ENCODE measurements at places on chromosomes 7 and 10.

DNA sequence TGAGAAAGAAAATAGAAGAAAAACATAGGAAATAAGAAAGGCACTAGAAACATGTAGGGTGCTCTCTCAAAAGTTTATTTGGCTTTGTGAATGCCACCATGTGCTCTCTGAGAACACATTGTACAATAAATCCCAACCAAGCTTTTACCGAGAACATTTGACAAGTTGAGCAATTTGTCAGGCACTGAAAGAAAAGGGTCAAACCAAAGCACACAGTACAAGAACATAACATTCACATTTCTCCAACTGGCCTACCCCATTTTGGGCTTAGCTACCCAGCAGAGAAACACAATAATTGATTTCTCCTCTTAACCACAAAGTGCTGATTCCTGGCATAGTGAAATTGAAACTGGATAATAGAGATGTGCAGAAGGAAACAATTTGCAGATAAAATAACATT is 69.2 kb upstream of the SLC39A12 start:
- DNase-seq = no peak

GRCh38 chr10:78584266-78584665 is 484.5 kb upstream of the ZMIZ1 start:
- no peak for DNase-seq

- DNase-seq = no peak
Measured at GRCh38 chr7:107661865-107662379, 1.3 kb downstream of the SLC26A4 start.

GRCh38 chr10:50420196-50420595 is 168.9 kb upstream of the ASAH2 start:
- DNase-seq = no peak

GRCh38 chr7:128005117-128005516 is 26.1 kb downstream of the LRRC4 start:
- no peak for DNase-seq

DNA sequence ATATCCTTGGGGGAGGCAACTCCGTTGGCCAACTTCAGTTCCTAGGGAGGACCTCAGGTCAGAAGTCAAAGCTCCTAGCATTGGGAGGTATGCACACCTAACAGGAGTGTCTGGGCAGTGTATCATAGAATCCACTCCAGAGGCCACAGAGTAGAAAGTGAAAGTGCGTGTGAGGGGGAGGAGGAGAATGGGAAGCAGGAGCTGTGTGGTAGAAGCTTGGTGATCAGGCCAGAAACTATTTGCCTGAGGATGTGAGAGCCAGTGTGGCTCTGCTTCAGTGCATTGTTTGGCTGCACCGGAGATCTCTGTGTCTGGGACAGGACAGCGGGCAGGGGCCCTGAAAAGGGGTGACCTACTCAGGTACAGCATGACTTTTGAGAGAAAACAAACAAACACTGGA is 557.4 kb upstream of the VSTM2A start:
- no peak for DNase-seq

DNA sequence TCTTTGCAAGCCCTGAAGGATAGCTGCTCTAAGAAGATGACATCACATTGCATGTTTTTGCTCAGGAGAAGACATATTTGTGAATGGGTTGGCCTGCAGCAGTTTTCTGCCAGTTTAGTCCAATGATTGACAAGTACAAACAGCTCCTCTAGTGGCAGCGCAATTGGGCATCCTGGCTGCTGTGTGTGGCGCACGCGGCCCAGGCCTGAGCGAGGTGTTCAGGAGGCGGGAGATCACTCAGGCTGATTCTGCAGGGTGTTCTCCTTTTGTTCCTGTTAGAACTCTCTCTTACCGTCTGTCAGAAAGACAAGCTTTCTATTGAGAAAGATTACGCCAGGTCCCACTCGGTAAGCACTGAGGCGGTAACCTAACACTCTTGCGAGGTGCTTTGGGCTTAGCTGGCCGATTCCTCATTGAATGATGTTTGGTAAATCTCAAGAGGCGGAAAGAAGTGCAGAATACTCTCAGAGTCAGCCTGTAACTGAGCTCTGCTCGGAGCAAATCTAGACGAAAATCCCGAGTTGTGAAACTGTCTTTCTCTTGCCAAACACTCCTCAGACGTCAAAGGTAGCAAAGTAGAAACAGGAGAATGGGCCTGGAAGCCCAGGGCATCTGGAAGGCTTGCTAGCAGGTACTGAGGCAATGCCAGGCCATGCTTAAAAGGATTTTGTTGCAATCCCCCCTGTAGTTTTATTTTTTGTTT is 219.2 kb upstream of the BMPER start:
- no peak for DNase-seq

- DNase-seq = no peak
Measured at GRCh38 chr10:15353471-15354017, 17.5 kb downstream of the FAM171A1 start.

- no peak for DNase-seq
Measured at GRCh38 chr7:87599336-87599735, 1.3 kb downstream of the ABCB1 start.

DNA sequence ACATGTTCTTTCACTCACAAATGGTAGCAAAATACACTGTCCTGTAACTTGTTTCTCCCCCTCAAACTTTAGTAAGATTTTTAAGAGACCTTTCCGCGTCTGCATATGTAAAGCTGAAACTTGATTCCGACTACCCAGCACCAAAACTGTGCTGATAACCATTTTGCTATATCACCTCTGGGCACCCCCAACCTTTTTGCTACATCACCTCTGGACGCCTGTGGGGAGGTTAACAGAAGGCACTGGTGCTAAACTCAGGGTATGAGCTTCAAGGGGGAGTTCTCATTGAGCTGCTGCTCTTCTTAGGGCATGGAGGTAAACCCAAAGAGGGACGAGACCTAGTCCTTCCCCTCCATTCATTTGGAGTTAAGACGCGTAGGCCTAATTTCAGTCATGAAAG is 67.6 kb upstream of the NFE2L3 start:
- no peak for DNase-seq

DNA sequence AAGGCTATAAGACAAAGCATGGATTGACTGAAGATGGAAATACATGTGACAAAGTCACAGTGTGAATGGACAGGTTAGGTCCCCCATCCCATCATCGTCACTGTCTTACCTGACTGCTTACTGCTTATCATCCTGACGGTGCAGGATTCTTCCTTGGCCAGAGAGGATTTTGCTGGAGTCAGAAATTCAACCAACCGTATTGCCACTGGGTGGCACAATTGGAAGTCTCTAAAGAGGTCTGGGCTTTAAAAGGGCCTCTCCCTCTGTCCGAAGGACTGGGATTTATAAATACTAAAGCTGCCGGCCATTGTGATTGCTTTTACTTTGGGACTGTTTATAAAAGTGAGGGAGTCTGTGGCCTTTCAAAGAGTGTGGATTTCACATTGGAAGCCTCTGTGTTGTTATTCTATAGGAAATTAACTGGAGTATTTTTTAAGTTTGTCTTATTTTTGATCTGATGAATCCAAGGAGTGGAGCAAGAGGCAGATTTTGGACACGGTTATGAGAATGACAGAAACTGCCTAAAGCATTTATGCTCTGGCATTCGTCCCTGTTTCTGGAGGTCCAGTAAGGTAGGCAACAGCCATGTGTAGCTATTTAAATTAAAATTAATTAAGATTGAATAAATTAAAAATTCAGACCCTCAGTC is 113.3 kb upstream of the CREB5 start:
- DNase-seq = peak; percentile 3

DNA sequence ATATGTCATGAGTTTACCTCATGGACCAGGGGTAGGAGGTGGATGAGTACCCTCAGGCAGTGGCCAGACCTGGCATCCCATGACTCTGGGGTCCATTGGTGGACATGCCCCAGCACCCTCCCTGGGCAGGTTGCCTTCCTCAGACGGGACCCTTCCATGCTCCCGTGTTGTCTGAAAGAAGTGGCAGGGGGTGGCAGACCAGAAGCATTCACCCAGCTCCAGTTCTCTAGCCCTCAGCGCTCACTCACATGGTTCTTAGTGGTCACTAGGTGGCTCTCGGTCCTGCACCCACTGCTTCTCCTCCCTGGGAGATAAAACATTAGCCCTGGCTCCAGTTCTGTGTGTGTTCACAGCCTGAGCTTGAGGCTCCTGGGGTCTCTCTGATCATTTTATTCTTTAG is 6.0 kb downstream of the RBP3 start:
- DNase-seq = no peak

DNA sequence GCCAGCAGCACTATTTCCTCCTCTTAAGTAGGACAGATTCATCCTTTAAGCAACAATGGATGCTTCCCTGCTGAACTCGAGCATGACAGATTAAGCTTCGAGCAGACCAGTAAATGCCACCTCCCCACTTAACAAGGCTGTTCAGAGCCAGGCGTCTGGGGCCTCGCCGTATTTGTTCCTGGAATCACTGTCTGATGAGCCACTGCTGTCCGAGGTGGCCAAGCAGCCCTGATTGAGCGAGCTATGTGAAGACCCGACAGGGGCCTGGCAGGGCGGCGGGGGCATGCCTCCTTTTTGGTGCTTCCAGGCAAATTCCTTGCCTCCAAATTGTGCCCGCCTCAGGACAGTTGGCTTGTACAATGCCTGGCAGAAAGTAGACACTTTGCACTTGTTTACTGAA is 862.6 kb downstream of the NRG3 start:
- DNase-seq = no peak

DNA sequence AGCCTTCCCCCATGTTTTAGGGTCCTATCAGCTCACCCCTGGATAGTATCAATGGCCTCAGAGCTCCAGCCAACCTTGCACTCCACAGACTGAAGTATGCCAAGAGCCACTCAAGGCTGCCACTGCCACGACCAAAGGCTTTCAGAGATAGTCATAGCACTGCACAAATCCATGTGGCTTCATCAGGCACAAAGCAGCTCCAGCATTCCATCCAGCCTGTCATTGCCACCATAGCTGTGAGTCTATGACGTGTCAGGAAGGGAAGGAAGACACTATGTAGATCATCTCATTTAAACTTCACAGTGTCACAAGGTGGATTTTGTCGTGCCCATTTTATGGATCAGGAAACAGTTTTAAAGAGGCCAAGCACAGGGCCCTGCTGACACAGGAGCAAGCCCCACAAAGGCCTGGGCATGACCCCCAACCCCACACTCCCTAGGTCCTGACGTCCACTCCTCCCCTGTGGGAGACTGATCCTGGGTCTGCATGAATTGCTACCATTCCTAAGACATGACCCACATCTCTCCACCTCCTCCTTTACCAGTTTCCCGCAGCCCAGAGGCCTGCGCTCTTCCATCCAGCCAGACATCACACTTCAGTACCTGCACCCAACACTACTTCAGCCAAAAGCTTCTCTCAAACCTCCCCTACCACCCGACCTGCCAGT is 119.4 kb downstream of the DIP2C start:
- no peak for DNase-seq

DNA sequence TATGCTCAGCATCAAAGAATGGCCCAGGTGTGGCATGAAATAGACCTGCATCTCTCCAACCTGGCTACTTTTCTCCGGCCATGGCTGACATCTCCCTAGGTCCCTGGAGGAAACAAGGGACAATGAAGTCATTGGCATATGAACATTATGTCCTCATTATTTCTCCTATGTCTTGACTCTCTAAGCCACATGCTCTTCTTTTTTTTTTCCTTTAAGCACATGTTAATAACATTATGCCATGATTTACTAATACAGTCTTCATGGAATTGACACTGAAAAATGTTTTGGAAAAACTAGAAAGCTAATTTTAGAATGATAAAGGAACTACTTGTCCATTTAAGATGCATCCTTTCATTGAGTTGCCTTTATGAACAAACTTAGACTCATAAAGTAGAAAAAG is 628.9 kb downstream of the TNS3 start:
- DNase-seq = no peak

- DNase-seq = no peak
Measured at GRCh38 chr10:82171899-82172298, 296.9 kb downstream of the NRG3 start.

DNA sequence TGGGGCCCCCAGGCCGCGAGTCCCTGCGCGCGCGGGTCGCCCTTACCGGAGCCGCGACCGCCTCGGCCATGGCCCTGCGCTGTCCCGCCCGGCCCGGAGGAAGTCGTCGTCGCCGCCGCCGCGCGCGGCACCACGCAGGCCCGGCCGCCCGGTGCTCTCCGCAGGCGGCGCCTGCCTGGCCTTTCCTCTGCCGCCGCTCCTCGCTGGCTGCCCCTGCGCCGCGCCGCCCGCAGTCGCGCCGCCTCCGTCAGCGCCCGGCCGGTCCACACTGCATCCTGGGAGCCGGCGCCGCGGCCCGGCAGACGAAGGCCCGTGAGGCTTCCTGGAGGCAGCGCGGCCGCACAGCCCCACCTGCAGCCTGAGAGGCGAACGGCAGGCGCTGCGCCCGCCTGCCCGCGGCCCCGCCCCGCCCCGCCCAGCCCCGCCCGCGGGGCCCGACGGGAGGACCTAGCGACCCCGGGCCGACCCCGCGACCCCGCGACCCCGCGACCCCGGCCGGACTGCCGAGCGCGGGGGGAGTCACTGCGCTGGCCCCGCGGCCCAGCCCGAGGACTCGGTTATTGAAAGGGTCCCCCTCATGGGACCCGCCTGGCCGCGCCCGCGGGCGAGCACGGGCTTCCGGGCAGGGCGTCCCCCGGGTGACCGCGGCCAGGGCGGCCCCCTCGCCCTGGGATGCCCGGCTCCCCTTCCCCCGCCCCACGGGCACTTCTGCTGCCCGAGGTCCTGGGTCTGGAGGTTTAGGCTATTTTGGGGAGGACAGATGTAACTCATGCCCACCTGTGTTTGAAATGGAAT is at the start of gene ZNF746:
Gene ZNF746, minus strand, starts transcription at position 343 of the 795 bp plus-strand sequence. Its CDS starts 273 bp downstream, at position 70.
- peak; percentile 57 for DNase-seq

- DNase-seq = no peak
Measured at GRCh38 chr10:79483299-79483698, 29.0 kb upstream of the EIF5AL1 start.

GRCh38 chr10:103111031-103111917 is 81.8 kb downstream of the NT5C2 start:
- no peak for DNase-seq

GRCh38 chr10:44674536-44675386 is 236.4 kb upstream of the TMEM72 start:
- DNase-seq = no peak

DNA sequence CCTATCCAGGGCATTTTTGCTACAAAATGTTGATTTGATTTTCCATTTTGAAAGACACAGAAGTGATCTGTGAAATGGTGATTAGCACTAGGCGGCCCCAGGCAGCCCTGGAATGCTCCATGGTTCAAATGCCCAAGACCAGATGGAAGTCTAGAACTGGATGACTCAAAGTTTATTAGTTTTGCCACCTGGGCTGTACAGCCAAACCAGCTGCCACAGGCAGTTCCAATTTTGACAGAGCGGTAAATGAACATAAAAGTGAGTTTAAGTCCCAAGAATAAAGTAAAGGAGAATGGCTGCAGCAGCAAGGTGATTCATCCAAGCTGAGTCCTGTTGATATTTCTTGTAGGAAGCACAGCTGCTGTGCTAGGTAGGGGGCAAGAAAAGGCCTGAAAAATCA is 180.5 kb downstream of the SUGCT start:
- no peak for DNase-seq

- DNase-seq = no peak
Measured at GRCh38 chr7:147664541-147664940, 926.0 kb upstream of the C7orf33 start.

GRCh38 chr10:125190946-125191345 is 30.6 kb upstream of the CTBP2 start:
- no peak for DNase-seq

GRCh38 chr10:61975391-61975932 is 74.0 kb downstream of the ARID5B start:
- DNase-seq = no peak

- no peak for DNase-seq
Measured at GRCh38 chr7:102469351-102469971, 4.7 kb downstream of the LRWD1 start.

GRCh38 chr10:6988654-6989053 is 408.6 kb upstream of the PRKCQ start:
- no peak for DNase-seq
